ENCODE measurements at places on chromosomes 4 and X.

- no peak for DNase-seq
Observed at GRCh38 chr4:1336088-1336491, 10.9 kb upstream of the UVSSA start.

- no peak for DNase-seq
Observed at GRCh38 chr4:151857368-151857767, 96.6 kb upstream of the GATB start.

DNA sequence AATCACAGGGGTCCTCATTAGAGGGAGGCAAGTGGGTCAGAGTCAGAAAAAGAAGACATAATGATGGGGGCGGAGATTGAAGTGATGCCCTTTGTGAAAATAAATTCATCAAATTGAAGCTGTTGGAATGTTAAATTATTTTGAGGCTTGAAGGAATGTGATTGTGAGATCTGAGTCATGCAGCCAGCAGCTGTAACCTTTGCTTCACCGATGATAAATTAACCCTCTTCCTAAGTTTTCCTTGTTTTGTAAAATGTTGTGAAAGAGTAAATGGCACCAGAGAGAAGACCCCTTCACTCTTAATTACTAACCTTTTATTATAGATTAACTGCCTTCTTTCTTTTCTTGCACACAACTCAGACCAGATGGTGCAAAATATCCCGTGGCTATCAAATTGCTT is 47.7 kb upstream of the FAM9A start:
- DNase-seq = no peak

- no peak for DNase-seq
Observed at GRCh38 chr4:156223985-156224384, 270.3 kb upstream of the CTSO start.

DNA sequence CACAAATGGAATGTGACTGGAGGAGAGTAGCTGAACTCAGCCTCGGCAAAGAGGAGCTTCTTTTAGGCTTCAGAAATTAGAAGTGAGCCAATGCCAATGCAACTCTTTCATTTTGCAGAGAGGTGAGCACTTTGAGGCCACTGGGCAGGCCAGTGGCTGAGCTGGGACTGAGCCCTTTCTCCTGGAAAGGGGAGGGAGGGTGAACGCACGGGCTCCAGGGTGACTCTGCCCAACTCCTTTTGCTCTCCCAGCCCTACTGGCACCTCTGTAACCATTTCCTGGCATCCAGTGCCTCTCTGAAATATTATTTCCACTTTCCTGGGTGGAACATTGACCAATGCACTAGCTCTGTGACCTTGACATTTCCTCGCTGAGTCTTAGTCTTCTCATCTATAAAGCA is 88.1 kb downstream of the SLC2A9 start:
- DNase-seq = no peak

GRCh38 chrX:54923376-54923775 is 2.8 kb downstream of the TRO start:
- DNase-seq = no peak

DNA sequence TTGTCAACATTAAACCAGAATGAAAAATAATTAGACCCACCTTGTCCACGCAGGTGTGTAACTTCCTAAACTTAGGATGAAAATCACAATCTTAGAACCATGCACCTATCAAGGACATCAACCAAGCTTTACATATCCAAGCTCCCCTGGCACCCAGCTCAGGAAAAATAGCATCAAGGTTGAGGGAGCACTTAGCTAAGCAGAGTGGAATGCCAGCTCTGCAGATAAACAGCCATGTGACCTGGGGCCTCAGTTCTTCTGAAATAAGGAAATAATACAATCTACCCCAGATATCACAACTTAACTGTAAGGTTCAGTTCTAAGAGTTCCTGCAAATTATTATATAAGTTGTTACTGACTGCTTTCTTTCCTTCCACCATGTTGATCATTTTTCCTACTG is 64.7 kb downstream of the DHX15 start:
- DNase-seq = no peak

GRCh38 chr4:187444061-187444460 is 551.5 kb upstream of the ZFP42 start:
- DNase-seq = no peak

GRCh38 chrX:103215425-103215991 is 600 bp downstream of the BEX4 start:
- DNase-seq = peak; percentile 24

DNA sequence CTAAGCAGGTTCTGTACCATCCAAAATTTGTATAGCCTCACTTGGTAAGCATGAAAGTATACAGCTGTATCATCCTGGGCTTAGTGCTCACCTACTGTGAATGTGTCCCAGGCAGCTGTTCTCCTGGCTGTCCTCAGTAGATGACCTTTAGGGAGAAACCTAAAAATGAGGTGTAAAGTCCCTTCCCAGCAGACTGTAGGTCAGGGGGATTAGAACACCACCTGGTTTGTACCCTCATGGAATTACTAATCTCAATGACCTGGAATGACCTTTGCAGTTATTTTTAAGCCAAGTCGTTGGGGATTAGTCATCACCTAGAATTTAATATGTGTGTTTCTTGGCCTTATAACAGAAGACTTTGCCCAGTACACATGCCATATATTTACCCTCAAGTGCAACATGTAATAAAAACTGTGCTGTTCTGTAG is 39.1 kb upstream of the MBTPS2 start:
- DNase-seq = no peak

GRCh38 chr4:336099-336892 is 1.3 kb upstream of the ZNF141 start:
- no peak for DNase-seq

DNA sequence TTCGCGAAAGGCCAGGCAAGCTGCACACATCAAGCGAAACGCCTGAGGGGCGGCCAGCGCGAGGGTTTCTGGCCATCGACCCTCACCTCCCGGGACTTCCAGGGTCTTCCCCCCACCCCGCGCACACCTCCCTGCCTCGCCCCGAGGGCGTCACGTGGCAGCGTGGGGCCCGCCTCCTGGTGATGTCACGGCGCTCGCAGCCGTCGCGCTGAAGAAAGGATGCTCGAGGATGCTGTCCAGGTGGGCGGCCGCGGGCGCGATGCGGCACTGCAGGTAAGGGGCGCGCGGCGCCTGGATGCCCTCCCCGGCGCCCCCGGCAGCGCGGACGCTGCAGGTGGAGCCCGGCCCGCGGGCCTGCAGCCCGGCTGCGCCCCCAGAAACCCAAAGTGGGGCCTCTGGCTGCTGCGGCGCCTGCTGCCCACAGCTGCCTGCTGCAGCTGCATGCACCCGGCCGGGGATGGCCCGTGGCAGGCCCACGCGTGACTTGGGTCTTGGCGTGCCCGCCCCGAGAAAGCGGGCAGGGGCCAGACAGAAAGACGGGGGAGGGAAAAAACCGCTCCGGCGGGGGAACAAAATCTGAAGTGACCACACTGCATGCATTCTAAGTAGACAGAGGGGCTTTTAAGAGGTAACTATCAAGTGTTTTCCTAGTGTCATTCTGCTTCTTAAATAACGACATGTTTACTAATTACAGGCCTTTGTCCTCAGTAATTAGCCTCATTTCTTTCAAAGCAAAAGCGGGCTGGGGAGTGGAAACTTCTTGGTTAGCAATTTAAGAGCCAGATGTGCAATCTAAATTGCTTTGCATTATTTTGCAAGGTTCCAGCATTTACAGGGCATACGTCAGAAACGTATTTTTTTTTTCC is 1.7 kb downstream of the CLCN4 start:
- no peak for DNase-seq

DNA sequence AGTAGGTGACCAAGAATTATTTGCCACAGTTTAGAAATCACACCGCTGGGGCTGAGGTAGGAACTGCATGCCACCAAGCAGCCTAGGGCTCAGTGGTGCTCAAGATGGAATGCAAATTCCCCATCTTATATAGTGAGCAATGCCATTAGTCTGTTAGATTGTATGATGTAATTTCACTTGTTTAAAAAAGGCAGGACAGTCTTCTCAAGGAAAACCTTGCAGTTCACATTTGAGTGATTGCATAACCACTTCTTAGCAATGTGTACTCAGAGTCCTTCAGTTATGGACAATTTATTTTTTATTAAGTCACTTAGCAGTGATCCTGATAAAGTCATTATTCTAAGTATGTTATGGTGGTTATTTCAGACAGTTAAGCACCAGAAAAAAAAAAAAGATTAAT is 142.9 kb upstream of the SFRP2 start:
- DNase-seq = no peak

DNA sequence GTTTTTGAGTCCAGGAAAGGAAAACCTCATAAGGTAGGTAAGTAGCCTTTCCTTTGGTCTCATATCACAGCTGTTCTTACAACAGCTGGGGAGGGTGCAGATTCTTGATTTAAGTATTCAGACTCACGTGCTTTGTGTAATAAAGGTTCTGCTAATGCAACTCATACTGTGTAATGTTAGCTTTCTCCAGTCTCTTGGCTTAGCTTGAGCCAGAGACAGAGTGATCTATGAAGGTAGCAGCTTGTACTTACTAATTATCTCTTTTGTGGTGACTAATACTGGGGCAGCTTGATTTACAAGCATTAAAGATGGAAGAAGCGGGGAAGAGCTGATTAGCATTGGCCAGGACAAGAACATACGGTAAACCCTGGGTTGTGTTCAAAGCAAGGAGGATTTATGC is 80.3 kb downstream of the LNX1 start:
- DNase-seq = no peak
